ENCODE measurements at places on chromosomes 7 and 10. TPM values are rescaled to one million over a fixed set of nuclear protein-coding genes. Genes with fewer than 3 reads are reported as not detected.

DNA sequence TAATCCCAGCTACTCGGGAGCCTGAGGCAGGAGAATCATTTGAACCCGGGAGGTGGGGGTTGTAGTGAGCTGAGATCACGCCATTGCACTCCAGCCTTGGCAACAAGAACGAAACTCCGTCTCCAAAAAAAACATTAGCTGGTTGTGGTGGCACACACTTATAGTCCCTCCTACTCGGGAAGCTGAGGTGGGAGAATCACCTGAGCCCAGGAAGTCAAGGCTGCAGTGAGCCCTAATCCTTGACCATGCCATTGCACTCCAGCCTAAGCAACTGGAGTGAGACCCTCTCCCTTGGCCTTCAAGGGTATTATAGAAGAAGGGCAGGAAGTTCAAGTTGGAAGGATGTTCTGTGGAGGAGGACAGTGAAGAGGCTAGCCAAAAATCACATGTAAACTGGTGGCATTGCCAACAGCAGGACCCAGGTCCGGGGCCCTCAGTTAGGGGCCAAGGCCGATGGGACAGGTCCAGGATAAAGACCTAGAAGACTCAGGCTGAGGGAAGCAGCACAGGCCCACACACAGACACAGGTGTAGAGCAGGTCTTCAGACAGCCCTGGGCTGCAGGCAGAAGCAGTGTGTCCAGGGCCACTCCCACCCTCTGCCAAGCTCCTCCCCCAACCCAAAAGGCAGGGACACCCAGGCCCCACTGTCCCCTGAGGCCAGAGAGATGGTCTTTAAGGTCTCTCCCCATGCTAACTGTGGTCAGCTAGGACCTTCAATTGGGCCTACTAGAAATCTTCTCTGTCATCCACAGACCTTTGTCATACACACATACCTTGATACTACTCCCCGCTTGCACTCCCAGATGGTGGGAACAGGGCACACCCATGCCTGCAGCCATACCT lies 8.4 kb upstream of the SAMD8 start:
- H3K27ac ChIP-seq, result no peak overlapping the region
- no peaks in the 10 kb centered on the region for H3K36me3 ChIP-seq
- no peaks in the 10 kb centered on the region for H3K27me3 ChIP-seq
- no peak overlapping the region for H3K4me3 ChIP-seq
- H3K4me1 ChIP-seq, result no peaks in the 10 kb centered on the region

ESYT2 gene
- 66.0 TPM for polyA plus RNA-seq

NUTM2B gene
- polyA plus RNA-seq, result 0.15 TPM

CCDC146 gene
- 1.2 TPM for polyA plus RNA-seq

Data from fibroblast of lung (primary cell).